ENCODE measurements at places on chromosomes 4 and X.

DNA sequence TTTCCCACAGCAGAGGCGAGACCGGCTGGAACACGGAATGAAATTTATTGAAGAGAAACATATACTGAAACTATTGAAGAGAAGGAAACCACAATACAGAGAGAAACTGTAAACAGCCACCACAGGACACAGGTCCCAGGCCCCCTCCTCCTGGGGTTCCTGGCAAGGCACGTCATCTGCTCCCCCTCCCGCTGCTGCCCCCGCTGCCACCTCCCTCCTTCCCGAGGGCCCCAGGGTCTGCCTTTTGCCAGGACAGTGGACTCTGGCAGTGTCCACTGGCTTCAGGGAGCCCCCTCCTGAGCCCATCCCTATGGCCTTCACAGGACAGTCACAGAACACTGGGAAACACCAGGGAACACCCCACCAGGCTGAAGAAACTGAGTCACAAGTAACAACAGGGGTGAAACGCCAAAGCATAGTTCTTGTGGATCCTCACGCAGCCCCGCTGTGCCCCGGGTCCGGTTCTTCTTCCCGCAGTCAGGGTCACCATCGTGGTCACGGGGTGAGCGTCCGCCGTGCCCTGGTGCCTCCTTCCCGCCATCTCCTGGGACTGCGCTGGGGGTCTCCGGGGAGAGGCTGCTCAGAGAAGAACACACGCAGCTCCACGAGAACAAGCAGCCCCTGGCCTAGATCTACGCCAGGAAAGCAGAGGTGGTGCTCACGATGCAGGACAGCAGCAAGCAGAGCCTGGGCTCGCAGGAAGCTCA lies 5.4 kb downstream of the PNMA6E start:
- no peak for DNase-seq

- DNase-seq = no peak
Measured at GRCh38 chr4:185730387-185730786, 81.6 kb downstream of the SORBS2 start.

DNA sequence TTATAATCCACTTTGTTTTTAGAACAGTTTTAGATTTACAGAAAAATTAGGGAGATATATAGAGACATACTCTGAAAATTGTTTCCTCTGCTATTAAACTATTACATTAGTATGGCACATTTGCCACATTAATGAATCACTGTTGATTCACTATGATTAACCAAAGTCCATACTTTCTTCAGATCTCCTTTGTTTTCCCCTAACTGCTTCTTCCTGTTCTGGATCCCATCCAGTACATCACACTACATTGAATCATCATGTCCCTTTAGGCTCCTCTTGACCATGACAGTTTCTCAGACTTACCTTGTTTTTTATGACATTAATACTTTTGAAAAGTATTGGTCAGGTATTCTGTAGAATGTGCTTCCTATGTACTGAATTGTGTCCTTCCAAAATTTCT lies 109.2 kb upstream of the EDNRA start:
- no peak for DNase-seq

- no peak for DNase-seq
Measured at GRCh38 chr4:32826169-32826568, 2106.0 kb downstream of the PCDH7 start.

DNA sequence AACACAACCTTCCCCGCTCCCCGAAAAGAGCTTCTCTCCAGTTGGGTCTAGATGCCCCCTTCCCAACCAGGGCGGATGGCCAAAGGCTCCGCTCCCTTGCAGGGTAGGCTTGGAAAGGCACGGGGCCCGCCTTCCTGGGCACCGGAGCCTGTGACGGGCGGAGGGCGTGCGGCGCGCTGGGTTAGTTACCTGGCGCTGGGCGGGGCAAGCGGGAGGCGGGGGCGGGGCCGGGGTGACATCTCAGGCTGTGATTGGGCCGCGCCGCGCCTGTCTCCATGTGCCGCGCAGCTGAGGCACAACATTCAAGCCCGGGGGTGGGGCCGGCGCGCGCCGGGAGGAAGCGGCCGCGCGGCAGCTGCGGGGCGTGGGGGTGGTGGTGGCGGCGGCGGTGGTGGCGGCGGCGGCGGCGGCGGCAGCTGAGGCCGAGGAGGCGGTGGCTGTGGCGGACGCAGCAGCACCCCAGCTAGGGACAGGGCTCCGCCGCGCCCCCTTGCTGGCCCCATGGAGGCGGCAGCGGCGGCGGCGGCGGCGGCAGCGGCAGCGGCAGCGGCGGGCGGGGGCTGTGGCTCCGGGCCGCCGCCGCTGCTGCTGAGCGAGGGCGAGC lies at the start of gene REPS2:
TSS of gene REPS2 (plus strand) at position 298 of the 604 bp plus-strand sequence. CDS start at position 502, 204 bp downstream.
- DNase-seq = peak; percentile 66

- no peak for DNase-seq
Measured at GRCh38 chr4:130266814-130267213, 1170.9 kb downstream of the C4orf33 start.

- DNase-seq = no peak
Measured at GRCh38 chr4:183249854-183250253, 70.2 kb downstream of the CLDN22 start.

GRCh38 chr4:147809211-147809610 lies 77.3 kb downstream of the ARHGAP10 start:
- no peak for DNase-seq
